ENCODE measurements at places on chromosomes 1 and 21.

GRCh38 chr1:154326546-154327465 is 1.5 kb downstream of the ATP8B2 start:
- peak; percentile 96 for DNase-seq

- DNase-seq, result no peak
Observed at GRCh38 chr1:6272868-6273267, 12.0 kb upstream of the GPR153 start.

GRCh38 chr1:113677250-113678158 is 81.8 kb downstream of the PHTF1 start:
- DNase-seq, result no peak

DNA sequence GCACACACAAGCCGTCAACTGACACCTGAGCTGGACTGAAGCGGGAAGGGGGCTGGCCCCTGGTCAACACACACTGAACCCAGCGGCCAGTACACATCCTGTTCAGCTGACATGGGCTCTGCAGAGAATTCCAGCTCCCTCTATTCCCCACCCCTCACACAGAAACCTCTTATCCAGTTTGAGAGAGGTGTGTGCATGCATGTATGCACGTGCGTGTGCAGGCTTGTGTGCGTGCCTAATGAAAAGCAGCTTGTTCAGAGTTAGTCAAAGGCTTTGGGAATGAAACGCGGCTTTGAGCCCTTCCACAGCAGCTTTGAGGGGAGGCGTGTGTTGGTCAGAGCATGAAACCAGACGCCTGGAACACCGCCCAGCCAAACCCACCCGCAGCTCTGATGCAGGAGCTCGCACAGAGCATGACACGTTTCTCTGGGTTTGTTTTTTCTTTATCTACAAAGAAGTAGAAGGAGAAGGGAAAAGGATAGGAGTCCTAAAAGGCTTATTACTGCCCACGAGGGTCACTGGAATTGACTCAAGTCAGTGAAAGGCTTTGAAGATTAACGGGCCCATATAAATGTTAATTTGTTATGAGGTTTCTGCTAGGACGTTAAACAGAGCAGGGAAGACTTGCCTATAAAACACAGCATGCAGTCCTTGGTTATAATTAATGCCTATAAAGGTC is 184.2 kb downstream of the ETS2 start:
- DNase-seq, result peak; percentile 79

GRCh38 chr1:164971921-164972415 is 384.5 kb downstream of the LMX1A start:
- DNase-seq, result no peak

DNA sequence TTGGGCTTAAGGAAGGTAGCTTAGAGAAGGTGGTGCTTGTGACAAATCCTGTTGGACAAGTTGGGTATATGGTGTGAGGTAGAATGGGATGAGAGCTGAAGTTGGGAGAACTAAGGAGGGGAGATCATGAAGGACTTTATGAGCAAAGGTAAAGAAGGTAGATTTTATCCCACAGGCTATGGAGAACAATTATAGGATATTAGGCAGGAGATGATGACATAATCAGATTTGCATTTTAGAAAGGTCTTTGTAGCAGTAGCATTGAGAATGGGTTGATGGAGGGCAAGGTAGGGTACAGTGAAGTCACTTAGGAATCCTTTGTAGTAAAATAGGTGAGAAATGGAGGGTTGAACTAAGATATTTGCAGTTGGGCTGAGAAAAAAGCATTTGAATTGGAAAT is 14.9 kb upstream of the TCHH start:
- DNase-seq, result no peak

GRCh38 chr1:173017792-173018191 is 32.9 kb downstream of the TNFSF18 start:
- DNase-seq, result no peak

GRCh38 chr21:44527983-44528633 is 11.9 kb downstream of the KRTAP10-1 start:
- DNase-seq, result peak; percentile 80

DNA sequence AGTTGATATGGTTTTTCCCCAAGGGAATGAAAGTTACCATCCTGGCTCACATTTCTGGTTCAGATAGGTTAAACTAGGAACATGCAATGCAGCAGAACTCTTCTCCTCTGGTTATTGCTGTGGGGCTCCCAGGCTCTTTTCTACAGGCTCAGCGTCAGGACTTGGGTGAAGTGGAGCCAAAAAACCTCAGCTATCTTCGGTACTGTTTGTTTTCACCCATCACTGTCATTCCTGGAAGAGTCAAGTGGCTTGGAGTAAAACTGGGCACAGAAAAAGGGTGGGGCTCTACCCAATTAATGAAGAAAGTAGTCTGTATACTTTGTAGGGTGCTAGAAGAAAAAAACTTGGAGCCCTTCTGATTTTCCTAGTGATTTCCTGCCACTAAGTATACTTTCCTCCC is 9.4 kb downstream of the WNT2B start:
- no peak for DNase-seq

DNA sequence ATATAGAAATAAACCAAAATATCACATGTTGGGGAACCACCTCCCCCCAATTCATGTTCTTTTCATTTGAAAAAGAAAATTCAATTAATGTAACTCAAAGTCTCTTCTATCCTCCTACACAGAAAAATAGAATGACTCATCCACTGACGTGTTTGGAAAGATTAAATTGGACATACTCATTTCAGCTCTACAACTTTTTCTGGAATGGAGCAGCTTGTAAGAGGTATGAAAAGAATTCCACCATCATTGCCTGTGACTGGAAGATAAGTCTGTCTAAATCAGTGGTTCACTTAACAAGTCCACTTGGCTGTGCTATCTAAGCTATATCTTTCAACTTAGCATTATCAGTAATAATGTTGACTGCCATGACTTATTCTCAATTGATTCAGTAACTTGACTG is 702.3 kb downstream of the BRINP3 start:
- no peak for DNase-seq

- DNase-seq, result no peak
Observed at GRCh38 chr1:14897997-14898645, 255.4 kb upstream of the TMEM51 start.

DNA sequence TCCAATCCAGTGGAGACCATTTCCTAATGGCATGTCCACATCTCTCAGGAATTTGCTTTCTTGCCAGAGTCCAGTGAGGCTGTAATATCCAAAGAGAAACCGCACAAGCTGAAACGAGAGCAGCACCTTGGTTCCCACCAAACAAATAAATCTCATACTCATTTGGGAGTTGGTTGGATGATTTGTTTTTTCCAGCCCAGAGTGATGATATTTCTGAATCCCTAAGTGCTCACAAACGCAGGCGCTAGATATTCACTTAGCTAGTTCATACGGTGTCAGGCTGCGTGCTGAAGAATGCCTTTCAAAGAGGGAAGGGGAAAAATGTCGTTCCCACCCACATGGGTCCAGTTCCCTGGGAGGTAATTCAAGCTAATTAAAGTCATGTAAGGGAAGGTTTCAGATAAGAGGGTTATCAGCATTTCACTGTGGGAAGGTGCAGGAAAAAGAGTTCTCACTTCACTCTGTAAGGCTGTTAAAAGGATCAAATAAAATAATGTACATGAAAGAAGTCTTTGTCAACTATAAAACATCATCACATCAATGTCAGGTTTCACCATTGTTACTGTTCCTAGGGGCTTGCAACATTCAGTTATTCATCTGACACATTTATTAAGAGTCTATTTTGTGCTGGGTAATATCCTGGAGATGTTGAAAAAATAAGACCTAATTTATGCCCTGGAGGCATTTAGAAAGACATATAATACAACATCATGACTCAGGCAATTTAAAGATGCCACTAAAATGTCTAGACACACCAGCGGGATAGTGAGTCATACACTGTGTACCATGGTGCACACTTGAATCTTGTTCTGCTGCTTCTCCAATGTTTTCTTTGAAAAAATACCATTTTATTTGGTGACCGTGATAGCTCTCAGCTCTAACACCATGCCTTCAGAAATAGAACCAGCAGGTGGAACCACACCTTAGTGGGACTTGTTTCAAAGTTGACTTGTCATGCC is 19.3 kb downstream of the DPT start:
- DNase-seq, result no peak

DNA sequence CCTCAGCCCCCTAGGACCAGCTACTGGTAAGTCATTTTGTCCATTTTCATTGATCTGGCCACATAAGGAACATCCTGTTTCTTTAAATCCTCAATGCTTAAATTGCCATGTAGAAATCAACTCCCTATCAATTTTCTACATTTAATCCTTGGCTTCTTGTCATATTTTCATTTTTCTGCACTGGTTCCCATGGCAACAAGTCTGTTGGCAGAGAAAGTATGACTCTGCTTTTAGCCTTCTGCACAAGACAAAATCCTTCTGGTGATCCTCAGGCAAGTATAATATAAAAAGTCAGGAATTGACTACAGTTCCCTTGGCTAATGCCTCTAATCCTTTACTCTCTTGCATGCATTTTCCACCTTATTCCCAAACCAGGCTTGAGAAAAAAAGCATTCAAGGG is 65.0 kb downstream of the LRRC40 start:
- DNase-seq, result no peak

GRCh38 chr21:41817228-41817627 is 50.4 kb upstream of the RIPK4 start:
- no peak for DNase-seq

DNA sequence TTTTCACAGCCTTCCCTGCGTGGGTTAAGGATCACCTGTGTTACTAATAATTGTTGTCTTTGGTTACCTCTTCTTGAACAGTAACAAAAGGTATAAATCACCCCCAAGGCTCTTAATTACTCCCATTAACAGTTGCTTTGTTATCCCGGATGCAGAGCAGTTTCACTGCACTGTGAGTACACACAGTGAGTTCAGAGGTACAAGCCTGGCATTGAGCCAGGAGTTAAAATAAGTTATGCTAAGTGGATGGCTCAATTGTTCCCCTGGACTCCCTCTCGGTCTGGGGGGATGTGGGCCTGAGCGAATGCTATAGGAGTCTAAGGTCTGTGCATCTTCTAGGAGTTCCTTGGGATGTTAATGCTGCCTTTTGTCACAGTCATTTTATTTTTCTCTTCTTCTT is 258.3 kb downstream of the ATG4C start:
- DNase-seq, result no peak

DNA sequence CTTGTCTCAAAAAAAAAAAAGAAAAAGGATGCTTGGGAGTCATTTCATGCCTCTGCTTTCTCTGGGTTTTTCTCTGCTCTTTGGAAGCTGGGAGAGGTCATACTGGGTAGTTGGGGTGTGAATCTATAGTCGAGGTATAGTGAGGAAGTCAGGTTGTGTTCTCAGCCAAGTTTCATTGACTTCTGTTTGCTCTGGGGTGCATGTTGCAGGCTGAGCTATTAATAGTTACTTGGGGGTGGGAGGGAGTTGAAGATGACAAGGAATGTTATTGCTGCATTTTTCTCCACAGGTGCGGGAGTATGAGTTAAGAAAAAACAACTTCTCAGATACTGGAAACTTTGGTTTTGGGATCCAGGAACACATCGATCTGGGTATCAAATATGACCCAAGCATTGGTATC is 2.8 kb downstream of the RPL11 start:
- DNase-seq, result no peak

GRCh38 chr1:145979746-145980456 is 15.4 kb downstream of the POLR3GL start:
- no peak for DNase-seq

Data from posterior vena cava (tissue), 2 donors.